Bronchial epithelial cell (primary cell): ENCODE measurements at places on chromosomes 1 and 21.

DNA sequence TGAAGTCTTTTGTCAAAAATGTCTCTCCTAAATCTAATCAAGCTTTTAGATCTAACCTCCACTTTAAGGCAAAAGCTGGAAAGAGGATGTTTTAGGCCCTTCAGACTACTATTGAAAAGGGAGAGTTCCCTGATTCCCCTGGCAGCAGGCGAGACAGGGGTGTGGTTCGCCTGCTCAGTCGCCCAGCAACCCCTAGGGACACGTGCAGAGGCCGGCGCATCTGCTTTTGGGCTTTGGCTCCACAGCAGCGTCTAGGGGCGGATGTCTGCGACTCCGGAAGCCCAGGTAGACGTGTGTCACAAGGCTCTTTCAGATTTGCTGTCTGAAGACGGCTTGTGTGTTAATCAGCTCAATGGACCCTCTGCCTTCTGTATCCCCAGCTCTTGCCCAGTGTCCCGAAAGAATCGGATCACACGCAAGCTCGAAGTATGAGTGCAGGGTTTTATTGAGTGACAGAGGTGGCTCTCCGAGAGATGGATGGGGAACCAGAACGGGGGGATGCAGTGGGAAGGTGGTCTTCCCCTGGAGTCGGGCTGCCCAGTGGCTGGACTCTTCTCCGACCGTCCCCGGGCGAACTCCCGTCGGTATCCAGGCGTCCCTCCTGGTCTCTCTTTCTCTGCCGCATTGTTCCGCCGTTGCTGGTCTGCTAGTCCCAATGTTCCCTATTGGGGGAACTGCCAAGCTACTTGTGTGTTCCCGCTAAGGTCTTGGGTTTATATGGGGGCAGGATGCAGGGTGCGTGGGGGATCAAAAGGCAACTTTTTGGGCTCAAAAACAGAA lies 45.5 kb downstream of the OLFML2B start:
- DNase-seq: no peak

- DNase-seq: no peak
Observed at GRCh38 chr1:170539154-170539553, 7.2 kb downstream of the GORAB start.

GRCh38 chr1:35707601-35708440 lies 10.9 kb downstream of the C1orf216 start:
- DNase-seq: no peak

GRCh38 chr1:178643831-178644230 lies 81.2 kb upstream of the RALGPS2 start:
- DNase-seq: no peak

GRCh38 chr1:234585330-234586055 lies 24.5 kb downstream of the IRF2BP2 start:
- no peak for DNase-seq

DNA sequence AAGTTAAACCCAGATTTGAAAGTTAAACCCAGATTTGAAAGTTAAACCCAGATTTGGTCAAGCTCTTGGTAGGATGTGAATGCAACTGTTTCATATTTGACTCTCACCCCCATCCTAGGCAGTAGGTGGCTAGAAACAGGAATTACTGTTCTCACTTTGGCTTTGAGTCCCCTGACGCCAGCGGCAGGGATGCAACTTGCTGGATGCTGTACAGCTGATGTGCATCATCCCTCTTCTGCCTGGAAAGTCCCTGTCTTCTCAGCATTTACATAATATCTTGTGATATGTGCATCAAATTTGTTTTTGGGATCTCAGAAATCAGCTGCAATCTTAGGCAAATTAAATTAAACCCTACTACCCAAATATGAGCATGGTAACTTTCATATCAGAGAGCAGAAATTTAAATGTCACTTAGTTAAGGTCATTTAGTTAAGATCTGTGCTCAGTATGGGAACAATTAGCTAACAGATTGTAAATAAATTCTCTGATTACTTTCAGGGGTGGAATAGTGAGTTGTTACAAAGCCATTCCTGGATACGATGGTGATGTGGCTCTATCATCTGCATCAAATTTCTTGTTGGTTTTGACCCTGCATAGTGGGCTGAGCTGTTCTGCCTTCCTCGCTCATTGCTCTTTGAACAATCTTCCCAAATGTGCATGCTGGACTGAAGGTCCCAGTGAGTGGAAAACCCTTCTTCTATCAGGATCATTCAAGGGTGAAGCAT lies 6.8 kb upstream of the HAO2 start:
- no peak for DNase-seq
